ENCODE measurements at places on chromosomes 5 and 9.
A peak's percentile ranks its signal among the peaks of the same experiment; 100 is the strongest.

GRCh38 chr5:123436201-123436600 is 13.0 kb upstream of the CEP120 start:
- DNase-seq, result no peak

- DNase-seq, result no peak
These were observed 8.4 kb upstream of the IL6ST start for GRCh38 chr5:56003179-56003578.

GRCh38 chr5:2653991-2654390 is 97.5 kb downstream of the IRX2 start:
- no peak for DNase-seq

DNA sequence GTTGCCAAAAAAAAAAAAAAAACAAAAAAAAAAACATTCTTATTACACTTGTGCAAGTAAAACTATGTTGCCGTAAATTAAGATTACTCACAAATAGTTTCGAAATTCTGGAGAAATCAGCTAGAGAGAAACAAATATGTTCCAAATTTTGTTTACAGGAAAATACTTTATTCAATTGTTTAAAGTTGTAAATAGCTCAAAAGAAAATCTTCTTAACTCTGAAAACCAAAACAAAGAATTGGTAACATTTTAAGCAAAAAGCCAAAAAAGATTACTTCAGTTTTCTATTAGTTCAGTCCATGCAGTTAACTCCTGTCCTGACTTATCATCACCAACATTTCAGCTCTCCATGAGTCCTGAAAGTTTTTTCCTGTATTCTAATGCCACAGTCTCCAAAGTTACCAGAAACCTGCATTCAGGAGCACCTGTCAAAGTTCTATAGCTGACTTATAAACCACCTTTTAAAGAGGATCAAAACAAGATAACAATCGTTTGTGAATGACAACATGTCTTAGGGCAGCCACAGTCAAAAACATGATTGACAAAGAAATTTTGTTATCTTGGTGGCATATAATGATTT is 194.1 kb downstream of the RANBP17 start:
- DNase-seq, result no peak

DNA sequence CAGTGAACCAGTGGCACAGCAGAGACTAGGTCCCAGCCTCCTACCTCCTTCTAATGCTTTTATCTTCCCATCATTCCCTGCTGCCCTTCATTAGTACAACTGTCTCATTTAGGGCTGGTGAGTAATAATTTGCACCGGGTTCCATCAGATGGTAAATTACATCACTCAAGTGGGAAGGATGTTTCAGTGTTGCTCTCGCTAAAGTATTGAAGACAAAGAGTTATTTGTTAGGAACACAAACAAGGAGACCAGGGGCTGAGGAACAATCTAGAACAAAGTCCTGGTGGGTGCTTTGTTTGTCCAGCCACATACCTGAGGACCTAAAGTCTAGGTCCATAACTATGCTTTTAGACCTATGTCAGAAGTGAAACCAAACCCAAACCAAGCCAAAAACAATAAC is 52.4 kb downstream of the SEC61B start:
- no peak for DNase-seq

DNA sequence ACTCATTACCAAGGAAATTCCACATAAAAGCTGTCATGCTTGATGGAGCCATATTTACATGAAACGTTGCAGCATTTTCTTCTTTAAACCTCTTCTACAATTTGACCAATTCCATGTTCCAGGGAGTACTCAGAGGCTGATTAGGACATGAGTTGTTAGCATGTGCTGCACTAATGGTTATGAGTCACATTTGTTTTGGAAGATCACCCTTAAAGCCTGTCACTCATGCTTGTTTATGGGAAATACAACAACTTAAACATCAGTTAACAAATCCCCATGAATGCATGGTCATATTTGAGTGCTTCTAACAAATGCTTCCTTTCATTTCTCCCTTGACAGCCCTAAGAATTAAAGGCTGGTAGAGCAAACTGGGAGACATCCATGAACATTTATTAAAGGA is 156.1 kb downstream of the GHR start:
- DNase-seq, result no peak

DNA sequence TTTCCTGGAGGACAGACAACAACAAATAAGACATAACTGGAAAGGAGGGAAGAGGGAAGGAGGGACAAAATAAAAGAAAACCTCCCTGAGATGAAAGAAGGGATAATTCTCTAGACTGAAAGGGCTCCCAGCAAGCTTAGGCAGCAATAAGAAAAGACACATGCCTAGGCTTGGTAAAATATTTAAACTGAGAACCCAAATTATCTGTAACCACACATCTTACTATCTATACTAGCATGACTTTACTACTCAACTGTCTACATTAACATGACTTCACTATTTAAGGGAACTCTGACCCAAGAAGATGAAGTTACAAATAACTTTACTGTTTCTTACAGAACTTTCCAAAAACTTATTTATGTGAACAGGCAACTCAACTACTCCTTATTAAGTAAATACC is 95.9 kb downstream of the EPB41L4A start:
- no peak for DNase-seq

DNA sequence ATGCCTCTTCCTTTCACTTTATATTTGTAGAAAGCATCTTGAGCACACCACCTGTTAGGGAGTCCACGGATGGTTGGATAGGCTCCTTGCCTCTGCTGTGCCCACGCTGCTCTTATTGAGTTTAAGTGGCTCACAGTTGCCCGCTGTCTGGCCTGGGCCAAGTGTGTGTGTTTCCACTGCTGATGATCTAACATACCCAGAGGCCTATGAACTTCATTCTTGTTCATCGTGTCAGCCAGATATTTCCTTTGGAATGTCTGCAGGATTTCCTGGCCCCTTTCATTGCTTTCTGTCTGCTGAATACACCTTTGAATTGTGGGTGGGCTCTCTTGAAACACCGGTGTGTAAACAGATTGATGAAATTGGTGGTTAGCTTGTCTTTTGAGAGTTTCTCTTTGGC is 46.6 kb downstream of the MVB12B start:
- DNase-seq, result peak; percentile 47

GRCh38 chr5:14628346-14628745 is 36.2 kb upstream of the OTULIN start:
- no peak for DNase-seq

- DNase-seq, result peak; percentile 45
These were observed 86.9 kb downstream of the NUDT12 start for GRCh38 chr5:103475629-103476240.

GRCh38 chr5:179407191-179408175 is 62.2 kb upstream of the ADAMTS2 start:
- DNase-seq, result no peak

DNA sequence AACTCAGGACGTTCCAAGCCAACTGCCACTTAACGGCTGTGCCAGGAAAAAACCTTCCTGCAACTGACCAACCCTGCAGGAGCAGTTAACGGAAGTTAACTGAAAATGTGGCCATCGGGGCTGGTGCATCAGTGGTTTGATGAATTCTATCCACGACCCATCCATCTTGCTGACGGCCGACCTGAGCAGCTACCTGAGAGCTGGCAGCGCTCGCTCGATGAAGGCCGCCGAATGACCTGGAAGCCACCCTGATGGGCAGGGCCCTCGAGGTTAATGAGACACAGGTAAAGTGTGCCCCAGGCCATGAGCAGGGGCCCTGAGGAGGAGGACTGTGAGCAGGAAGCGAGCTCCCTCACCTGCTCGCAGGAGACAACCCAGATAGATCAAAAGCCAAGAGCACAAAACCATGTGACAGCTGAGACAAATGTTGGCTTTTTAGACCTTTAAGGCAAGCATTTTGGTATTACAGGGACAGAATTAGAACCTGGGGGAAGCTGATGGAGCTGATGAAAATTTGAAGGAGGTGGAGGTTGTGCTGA is 35.3 kb upstream of the FLT4 start:
- DNase-seq, result no peak

- no peak for DNase-seq
These were observed 262.0 kb upstream of the FBXL7 start for GRCh38 chr5:15238006-15238405.

DNA sequence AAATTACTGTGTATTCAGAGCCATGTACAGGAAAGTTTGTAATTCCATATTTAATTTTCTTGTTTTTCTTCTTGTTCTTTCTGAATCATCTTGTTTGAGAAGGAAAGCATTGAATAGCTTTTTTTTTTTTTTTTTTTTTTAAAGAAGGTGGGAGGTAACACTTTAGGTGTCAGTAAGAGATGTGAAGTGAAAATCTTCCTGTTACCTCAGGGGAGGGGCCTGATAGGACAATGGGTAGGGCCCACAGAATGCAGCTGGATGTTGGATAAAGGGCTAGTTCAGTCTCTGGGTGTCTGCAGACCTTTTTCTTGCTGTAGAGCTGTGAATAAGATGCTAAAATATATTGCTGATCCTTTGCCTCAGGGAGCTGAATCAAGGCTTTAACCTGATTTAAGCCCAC is 317.4 kb downstream of the MAN2A1 start:
- DNase-seq, result no peak

GRCh38 chr9:134648701-134649530 is 7.3 kb downstream of the COL5A1 start:
- no peak for DNase-seq

DNA sequence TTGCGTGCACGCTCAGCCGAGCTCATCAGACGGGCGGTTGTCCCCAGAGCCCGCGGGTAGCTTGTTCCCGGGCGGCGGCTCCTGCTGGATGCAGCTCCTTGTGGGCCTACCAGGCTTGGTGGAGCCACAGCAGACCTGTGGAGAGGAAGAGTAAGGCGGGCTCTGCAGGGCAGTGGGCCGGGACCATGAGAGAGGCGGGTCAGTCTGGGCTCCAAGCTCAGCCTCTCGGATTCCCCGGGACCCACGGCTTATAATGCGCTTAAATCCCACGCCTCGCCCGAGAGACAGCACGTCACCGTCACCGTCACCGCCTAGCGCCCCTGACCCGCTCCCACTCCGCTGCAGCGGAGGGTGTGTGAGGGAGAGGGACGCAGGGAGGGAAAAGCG is 1.9 kb upstream of the ANKRD18A start:
- DNase-seq, result peak; percentile 70

DNA sequence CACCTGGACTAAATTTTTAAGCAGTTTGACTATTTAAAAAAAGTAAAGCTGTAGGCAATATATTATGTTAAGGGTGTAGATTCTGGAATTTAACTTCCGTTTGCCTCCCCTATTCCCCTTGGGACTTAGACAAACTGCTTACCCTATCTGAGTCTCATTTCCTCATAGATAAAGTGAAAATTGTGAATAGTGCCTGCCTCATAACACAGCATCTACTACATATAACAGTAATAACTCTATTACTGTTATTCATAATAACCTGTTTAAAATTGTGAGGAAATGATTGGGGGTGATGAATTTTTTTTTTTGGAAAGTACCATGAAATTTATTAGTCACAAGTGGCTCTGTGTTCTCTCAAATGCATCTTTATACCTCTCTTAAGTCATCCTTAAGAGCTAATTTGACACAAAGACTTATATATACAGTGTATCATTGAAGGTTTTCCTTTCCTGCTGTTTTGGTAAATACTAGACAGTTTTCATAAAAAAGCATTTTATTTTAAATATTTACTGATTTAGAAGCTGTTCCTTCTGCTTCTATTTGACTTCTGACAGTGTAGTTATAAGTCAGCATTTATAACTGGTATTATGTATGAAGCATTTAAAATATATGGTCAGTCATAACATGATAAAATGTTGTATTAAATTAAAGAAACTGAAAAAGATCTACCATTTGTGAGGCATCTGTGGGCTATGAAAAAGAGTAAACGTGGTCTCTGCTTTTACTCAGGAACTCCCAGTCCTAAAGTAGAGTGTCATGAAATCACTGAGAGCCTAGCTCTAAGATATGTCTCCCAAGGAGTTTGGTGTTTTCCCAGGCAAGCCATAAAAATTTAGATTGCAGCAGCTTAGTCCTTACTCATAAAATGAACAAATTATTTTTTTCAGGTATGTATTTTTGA is 46.4 kb downstream of the MCCC2 start:
- no peak for DNase-seq

GRCh38 chr5:17794815-17795214 is 160.6 kb downstream of the TAF11L14 start:
- DNase-seq, result no peak

DNA sequence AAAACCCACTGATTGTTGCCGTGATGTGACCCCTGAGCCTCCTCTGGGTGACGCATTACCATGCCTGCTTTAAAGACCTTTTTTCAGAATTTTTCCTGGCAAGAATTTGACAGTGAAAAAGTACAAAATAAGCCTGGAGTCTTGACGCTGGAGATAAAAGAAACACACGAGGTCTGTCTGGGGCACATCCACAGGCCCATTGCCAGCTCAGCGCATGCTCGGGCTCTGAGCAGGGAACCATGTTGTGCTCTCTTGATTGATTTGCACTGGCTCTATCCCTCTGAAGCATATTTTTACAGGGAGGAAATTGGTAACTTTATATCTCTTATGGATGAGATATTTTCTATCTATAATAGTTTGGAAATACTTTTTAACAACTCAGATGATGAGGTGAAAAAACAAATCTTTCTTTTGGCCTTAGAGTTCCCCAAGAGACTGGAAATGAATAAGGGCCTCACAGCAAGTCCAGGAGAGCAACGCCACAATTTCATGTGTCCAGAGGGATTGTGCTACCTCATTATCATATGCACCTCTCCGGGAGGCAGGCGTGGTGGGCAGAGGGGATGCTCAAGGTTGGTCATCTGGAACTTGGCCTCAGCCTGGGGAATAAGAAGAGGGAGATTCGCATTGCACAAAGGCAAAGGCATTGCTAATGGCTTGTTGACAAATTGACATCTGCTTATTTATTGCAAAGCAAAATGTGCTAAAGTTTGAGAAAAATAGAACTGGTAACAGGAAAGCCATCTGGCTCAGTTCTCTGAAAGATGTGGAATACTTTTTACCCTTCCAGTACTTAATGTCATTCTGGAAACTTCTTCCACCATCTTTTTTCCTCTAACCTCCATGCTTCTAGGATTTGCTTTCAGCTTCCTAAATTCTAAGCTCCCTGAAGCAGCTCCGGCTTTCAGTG is 183.8 kb downstream of the PJA2 start:
- DNase-seq, result no peak

GRCh38 chr9:135474915-135475314 is 4.7 kb upstream of the PPP1R26 start:
- peak; percentile 53 for DNase-seq
